Epithelial cell of proximal tubule (primary cell): ENCODE measurements at places on chromosomes 13 and 19. TPM values are rescaled to one million over a fixed set of nuclear protein-coding genes. Genes with fewer than 3 reads are reported as not detected.

GRCh38 chr13:95185851-95186250 lies 115.4 kb downstream of the ABCC4 start:
- no peak for DNase-seq

DNA sequence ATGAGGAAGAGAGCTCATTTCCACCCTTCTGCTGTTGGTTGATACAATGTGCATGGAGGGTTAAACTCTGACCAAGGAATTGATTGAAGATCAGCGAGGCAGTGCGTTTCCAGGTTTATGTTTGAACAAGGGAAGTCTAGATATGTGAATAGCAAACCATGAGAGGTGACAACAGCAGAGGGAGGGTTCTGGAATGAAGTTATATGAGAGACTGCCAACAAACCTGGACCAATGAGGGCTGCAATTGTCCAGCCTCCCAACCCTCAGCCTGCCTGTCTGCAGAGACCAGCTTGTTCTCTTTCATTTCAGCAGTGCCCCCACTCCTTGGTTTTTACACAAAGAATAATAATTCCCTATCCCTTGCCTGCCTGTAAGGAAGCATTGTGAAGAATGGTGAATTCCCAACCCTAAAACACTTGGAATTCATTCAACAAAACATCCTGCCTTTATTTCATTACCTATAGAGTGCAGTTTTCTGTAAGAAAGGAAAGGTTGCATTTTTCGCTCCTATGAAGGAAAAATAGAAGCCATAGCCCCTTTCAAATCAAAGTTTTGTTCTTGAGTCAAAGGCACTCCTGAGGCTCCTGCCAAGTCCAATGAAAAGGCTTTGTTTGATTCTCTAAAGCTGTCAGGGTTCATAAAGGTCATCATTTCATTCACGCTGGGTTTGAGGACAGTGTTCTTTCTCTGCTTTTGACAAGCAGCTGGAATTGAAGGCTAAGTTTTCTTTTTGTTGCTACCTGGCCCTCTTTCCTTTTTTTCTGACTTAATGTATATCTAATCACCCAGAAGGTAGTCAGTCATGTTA lies 53.6 kb upstream of the ABCC4 start:
- DNase-seq = no peak

DNA sequence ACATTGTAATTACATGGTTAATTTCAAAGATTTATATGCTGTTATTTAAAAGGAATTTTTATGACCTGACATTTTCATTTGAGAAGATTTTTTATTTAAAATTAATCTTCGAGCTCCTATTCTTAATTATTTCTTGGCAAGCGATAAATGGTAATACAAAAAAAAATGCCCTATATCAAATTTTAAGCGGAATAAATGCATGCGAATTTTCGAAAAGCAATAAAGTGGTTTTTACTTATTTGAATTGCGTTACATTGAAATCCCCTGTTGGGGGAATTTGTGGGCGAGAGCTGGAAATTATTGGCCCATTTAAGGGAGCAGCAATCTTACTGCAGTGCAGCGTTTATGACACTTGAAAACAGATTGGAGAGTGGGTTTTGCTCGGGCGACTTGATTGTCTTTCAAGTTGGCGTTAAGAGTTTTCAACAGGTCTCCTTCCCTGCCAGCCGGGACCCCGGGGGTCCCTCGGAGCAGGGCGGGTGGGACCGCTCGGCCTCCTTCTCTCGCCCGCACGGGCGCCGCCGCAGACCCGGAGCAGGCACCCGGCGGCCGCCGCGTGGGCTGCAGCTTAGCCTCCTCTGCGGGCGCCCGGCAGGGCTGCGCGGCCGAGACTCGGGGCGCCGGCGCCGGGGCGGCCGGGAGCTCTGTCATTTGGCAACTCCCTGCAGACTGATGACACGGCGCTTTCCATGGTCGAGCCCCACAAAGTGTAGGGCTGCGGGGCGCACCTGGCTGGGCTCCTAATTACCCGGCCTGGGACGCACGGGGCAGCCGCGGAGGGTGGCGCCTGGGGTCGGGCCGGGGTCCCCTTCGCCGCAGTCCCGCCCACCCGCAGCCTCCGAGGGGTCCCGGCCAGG lies 255.1 kb upstream of the SOX21 start:
- DNase-seq = no peak

GRCh38 chr13:49563516-49563915 lies 21.8 kb downstream of the RCBTB1 start:
- DNase-seq = peak; percentile 32

GRCh38 chr13:101795460-101795859 lies 343.0 kb downstream of the ITGBL1 start:
- no peak for DNase-seq

GRCh38 chr19:46009530-46010510 lies 13.0 kb downstream of the PGLYRP1 start:
- DNase-seq = no peak

- no peak for DNase-seq
These were observed 199.4 kb downstream of the USP12 start for GRCh38 chr13:26971990-26972887.

DNA sequence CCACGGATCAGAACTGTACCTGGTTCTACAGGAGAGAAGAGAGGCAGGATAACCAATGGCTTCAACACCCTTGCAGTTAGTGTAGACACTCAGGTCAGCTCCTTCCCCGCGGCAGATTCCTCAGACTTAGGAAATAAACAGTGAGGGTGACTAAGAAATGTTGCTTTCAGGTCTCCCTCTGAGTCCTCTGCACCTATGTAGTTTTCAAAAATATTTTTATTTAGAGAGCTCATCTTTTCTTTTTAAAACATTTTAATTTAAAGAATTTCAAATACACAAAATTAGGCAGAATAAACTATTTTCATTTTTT lies 195.2 kb downstream of the KLF12 start:
- DNase-seq = no peak

DNA sequence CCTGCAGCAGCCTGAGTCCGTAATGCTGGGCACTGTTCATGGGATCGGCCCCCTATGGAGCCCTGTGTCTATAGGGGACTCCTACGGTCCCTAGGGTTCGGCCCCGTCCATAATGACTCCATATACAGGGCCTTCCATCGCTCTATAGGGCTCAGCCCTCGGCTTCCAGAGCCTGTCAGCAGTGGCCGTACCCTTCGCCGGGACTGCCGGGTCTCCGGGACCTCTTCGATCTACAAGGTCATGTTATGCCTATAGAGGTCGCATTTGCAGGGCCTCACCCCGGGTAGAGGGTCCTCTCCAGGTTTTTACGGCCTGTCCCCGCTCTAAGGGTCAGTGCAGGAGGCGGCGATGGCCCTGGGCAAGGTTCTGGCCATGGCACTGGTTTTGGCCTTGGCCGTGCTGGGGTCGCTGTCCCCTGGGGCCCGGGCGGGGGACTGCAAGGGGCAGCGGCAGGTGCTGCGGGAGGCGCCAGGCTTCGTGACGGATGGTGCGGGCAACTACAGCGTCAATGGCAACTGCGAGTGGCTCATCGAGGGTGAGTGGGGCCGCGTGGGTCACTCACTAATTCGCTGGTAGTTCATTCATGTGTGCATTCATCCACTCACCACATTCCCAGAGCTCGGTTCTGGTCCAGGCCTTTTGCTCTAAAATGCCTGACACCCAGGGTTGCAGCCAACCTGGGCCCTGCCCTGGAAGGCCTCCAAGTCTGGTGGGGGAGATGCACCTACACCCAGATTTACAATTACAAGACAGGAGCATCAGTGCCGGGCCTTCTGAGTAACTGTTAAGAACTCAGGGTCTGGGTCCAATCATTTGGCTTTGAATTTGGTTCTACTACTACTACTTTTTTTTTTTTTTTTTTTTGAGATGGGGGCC lies 699 bp downstream of the MEGF8 start:
- no peak for DNase-seq

DNA sequence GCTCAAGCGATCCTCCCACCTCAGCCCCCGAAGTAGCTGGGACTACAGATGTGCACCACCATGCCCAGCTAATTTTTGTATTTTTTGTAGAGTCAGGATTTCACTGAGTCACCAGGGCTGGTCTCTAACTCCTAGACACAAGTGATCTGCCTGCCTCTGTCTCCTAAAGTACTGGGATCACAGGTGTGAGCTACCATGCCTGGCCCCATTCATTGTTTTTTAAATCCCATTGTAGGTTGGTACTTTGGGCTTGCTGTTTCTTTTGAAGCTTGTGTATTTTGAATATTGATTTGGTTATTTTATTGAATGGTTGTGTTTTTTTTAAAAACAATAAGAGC lies 26.7 kb downstream of the ZMYM2 start:
- DNase-seq = no peak

DNA sequence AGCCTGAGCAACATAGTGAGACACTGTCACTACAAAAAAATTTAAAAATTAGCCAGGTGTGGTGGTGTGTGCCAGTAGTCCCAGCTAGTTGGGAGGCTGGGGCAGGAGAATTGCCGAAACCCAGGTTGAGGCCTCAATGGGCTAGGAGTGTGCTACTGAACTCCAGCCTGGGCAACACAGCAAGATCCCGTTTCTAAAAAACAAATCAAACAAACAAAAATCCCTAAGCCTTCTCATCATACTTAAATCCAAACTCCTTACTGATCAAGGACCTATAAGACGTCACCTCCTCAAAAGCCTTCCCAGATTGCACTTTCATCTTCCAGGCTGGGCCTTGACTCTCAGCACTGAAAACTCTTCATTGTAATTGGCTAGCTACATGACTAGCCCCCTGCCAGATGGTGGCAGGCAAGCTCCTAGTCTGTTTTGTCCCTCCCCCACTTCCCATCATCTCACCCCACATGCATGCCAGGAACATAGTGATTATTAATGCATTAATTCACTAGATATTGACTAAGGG lies 17.5 kb upstream of the NANOS3 start:
- DNase-seq = no peak

GRCh38 chr13:83372786-83373185 lies 509.5 kb downstream of the SLITRK1 start:
- no peak for DNase-seq

- no peak for DNase-seq
These were observed 144.5 kb upstream of the ZNF536 start for GRCh38 chr19:30227661-30228112.

CKM gene
- total RNA-seq = not detected in 2 replicates

C19orf85 gene
- total RNA-seq = not detected in 2 replicates

CERS4 gene
- 3.8 and 24.5 TPM in 2 replicates for total RNA-seq

MUC16 gene
- under 0.01 and 0.14 TPM in 2 replicates for total RNA-seq

TRMT1 gene
- 49.9 and 56.1 TPM in 2 replicates for total RNA-seq

WDR87 gene
- total RNA-seq = not detected in 2 replicates

IFNL1 gene
- total RNA-seq = not detected in 2 replicates

A1BG gene
- total RNA-seq = 2.7 and 20.1 TPM in 2 replicates
